Activated CD4-positive, alpha-beta T cell treated with anti-CD3 and anti-CD28 coated beads, Interleukin-10, Interleukin-2, amounts not matched to agents 100 ng/mL and 50 ng/mL, durations not matched to agents 16 hours and 8 hours (primary cell): ENCODE measurements at places on chromosomes 3 and 15.

DNA sequence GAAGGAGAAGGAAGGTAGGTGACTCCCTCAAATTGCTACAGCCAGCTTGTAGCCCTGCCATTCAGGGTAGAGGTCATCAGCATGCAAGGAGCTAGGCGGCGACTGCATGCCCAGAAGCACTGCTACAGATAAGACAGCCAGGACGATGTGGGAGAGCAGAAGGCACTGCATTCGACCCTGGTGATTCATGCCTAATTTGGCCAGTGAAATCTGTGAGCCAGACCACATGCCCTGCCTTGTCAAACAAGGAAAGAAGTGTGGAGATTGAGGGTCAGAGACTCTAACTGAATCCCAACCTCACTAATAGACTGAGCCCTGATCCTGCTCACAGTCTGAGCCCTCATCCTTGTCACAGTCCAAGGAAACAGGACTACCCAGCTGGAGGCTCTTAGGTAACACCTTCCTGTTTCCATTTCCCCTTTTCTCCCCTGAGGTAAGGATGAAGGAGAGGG, 86.6 kb downstream of the LINGO1 start:
- no peak for DNase-seq

- no peak for DNase-seq
These were observed 81.8 kb upstream of the UBE2E1 start for GRCh38 chr3:23723930-23724329.

DNA sequence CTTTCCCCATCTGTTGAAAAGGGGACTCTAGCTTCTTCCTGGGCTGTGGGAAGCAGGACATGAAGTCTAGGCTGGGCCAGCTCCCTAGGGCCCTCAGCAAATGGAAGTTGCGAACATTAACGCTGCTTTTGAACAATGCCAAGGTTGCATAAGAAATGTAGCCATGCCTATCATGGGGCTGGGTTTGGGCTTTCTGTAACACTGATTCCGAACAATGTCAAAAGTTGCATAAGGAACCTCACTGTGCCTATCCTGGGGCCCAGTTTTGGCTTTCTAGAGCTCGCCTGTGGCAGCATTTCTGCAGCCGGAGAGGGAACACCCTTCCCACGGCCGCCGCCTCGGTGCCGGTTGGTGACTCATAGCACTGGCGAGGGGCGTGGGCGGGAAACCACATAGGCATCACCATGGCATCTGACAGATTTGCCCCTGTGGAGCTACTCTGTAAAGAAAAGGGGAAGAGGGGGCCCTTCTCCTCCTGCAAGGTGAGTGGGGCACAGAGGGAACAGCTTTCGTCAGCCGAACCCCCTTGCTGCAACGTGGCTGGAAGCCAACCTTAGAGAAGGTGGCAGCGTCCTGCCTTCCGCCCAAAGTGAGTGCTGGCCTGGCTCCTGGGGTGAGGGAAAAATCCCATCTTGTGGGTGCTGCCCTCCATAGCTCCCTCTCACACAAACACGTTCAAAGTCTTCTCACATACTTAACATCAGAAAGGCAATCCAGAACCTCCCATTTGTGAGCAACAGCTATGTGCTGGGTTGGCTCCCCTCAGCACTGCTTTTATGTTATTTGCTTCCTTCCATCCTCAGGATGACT, 46.6 kb upstream of the ATP2B2 start:
- peak; percentile 91 for DNase-seq

DNA sequence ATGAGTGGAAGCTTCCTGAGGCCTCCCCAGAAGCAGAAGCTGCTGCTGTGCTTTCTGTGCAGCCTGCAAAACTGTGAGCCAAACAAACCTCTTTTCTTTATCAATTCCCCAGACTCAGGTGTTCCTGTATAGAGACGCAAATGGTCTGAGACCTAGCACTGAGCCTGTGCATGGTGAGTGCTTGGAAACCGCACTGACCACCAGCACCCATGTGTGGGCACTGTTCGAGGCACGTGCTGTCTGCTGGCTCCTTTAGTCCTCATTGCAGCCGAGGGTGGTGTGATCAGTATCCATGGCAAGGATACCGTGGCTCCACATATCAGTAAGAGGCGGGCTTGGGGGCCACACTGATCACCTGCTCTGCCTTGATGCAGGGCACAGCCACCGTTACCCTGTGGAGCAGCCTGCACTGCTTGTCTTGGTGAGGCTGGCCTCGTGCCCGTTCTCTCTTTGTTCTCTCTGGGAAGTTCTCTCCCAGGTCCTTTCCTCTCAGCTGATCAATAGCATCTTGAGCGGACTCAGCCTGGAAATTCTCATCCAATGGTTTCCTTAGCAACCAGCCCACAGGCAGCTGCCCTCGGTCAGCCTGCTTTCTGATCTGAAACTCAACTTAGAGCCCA, 101.0 kb downstream of the PLXNA1 start:
- no peak for DNase-seq

GRCh38 chr3:52441091-52441771, 3.7 kb downstream of the SEMA3G start:
- no peak for DNase-seq

GRCh38 chr3:46093327-46093942, 66.2 kb upstream of the XCR1 start:
- no peak for DNase-seq

- no peak for DNase-seq
These were observed 235.1 kb downstream of the MYRIP start for GRCh38 chr3:40044487-40044886.

DNA sequence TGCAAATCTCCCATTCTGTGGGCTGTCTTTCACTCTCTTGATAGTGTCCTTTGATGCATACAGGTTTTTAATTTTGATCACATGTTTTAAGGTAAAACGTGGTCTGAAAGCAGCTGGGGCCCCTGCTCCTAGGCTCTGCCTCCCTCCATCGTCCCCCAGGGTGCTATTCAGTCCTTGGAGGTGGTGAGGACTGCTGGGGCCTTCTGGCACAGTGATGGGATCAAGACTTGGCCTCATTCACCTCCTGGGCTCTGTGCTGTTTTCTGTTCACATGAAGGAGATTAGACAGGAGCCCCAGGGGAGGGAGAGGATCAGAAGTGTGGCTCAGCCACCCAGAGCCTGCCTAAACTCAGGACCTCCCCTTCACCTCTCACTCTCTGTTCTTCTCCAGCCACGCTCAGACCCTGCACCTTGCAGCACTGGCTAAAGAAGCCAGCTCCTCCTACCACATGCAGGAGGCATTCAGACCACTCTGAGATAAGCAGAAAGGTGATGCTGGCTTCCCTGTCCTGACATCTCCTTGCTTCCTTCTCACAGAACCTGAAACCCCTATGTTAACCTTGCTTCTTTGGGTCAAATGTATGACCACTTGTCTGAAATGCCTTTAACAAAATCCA, 43.9 kb downstream of the PAQR5 start:
- no peak for DNase-seq

DNA sequence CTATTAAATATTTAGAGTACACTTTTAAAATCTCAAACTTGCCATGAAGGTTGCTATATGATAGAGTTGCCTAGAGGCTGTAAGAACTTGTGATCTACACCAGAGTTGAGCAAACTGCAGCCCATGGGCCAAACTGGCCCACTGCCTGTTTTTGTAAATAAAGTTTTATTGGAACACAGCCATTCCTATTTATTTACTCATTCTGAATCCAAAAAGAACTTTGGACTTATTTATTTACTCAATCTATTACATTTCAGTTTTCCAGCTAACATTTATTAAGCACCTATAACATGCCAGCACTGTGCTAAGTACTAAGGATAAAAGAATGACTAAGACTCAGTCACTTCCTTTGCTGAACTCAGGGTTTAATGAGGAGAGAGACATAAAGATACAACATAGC, 403.6 kb downstream of the ERC2 start:
- DNase-seq: no peak

DNA sequence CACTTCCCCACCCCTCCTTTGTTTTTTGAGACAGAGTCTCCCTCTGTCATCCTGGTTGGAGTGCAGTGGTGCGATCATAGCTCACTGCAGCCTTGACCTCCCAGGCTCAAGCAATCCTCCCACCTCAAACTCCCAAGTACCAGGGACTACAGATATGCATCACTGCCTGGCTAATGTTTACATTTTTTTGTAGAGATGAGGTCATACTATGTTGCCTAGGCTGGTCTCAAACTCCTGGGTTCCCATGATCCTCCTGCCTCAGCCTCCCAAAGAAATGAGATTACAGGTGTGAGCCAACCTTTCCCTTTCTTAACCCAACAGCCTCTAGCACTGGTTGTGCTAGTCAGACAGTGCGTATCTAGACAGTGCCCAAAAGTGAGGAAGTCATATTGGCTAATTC, 6.4 kb upstream of the GATM start:
- no peak for DNase-seq

DNA sequence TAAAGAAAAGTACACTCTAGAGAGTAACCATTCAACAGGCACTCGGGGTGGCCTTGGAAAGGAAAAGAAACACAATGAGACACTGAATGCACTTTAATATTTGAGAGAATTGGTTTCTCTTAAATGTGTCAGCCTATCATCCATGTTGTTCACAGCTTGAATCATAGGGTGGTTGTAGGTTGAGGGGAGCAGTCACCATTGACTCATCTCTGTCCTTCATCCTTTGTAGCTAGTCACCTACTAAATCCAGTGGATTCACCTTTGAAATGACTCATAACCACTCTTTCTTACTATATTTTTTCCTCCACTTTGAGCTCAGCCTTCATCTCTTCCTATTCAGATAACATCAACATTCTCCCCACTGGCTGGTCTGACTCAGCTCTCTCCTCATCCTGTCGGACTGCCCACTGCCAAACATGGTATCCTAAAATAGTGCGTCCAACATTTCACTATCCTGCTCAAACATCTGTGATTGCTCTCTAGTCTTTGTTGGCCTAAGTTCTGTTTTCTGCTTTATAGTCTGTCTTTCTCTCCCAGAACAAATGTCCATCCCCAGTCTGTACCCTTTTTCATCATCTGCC, 182.7 kb upstream of the GADL1 start:
- peak; percentile 92 for DNase-seq

DNA sequence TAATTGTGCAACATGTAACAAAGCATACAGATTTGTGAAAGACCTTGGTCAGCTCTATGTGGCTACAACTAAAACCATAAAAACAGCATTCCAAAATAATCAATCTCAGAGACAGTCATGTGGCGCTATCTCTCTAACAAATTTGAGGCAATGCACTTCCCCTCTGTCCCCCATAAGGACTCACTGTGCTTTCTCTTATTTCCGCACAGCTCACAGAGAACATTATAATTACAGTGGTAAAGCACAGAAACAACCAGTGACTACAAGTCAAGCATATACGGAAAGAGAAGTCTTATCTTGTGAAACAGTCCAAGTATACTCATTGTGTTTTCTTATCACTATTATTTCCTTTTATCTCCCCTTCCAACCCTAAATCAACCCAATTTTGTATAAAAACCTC, 64.3 kb downstream of the RYK start:
- no peak for DNase-seq

DNA sequence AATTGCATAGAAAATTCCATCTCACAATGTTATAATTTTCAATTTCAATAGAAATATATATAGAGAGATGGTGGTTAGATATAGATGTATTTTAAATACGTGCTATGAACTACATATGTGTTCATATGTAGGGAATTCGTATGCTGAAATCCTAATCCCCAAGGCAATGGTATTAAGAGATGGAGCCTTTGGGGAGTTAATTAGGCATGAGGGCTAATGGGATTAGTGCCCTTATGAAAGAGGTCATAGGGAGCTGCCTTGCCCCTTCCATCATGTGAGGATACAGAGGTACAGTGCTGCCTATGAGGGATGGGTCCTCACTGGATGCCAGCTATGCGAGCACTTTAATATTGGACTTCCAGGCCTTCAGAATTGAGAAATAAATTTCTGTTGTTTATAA, 79.6 kb upstream of the CCDC54 start:
- DNase-seq: no peak

- DNase-seq: no peak
These were observed 190.2 kb downstream of the STAG1 start for GRCh38 chr3:136562026-136562425.

- no peak for DNase-seq
These were observed 110.5 kb upstream of the ADAMTS9 start for GRCh38 chr3:64798316-64798715.

GRCh38 chr15:100309109-100310040, 32.4 kb downstream of the ADAMTS17 start:
- no peak for DNase-seq

DNA sequence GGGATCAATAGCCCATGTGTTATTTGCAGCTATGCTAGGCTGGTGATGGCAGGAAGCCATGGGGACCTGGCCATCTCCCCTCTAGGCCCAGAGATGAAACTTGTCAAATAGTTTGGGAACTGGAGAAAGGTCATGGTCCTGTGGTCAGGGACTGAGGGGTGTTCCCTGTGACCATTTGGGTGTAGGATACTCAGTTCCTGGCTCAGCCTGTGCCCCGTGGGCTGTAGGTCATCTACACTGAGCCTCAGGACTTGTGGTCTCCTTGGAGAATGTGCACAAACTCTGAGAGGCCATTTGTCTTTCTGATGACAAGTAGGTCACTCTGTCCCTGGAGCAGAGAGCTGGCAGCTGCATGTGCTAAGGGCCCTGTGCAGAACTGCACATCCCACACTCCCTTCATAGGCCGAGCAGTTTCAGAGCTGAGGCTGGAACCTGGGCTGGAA, 17.5 kb downstream of the GASK1A start:
- DNase-seq: no peak

GRCh38 chr3:127988770-127989557, 63.3 kb upstream of the SEC61A1 start:
- DNase-seq: no peak

- no peak for DNase-seq
These were observed 3.6 kb upstream of the ATOSA start for GRCh38 chr15:52682781-52683180.

DNA sequence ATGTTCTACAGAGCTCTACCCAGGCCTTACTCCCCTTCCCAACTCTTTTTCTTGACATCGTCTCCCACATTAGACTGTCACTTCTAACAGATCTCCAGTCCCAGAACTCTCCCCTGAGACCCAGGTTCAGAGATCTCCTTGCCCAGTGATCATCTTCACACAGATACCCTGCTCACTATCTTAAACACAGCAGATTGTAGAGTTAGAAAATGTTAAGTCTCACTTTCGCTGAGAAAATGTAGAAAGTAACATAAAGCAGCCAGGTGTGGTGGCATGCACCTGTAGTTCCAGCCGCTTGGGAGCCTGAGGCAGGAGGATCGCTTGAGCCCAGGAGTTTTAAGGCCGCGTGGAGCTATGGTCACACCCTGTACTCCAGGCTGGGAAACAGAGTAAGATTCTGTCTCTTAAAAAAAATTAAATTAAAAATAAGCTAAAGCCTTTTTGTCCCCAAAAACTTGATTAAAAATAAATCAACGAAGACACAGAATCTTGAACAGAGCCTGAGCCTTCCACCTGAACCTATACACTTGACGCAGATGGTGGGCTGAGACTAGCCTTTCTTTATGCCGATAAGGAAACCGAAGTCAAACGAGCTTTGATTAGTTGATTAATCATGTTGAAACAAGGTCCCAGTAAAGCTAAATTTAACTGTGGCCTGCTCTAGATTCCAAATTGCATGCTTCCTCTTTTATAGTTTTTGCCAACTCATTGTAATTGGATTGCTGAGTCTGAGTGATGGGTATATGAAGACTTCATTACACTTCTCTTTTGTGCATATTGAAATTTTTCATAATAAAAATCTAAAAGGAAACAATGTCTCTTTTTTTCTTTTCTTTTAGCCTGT, 31.3 kb upstream of the BLM start:
- peak; percentile 29 for DNase-seq
